ENCODE measurements at places on chromosomes 16 and 17.

- no peak for DNase-seq
Measured at GRCh38 chr16:57708168-57708567, 13.6 kb downstream of the DRC7 start.

- DNase-seq, result no peak
Measured at GRCh38 chr17:29196769-29197515, 16.7 kb upstream of the MYO18A start.

GRCh38 chr17:15341385-15341849 lies at the start of gene TEKT3:
Gene TEKT3, minus strand, starts transcription at chr17:15341597. Its CDS starts 10,012 bp downstream, at chr17:15331585.
- peak; percentile 91 for DNase-seq

- DNase-seq, result no peak
Measured at GRCh38 chr16:69150146-69150865, 17.9 kb downstream of the UTP4 start.

GRCh38 chr16:84986102-84986501 lies 25.2 kb downstream of the ZDHHC7 start:
- DNase-seq, result peak; percentile 44

- no peak for DNase-seq
Measured at GRCh38 chr16:14263011-14263410, 191.9 kb downstream of the MRTFB start.

DNA sequence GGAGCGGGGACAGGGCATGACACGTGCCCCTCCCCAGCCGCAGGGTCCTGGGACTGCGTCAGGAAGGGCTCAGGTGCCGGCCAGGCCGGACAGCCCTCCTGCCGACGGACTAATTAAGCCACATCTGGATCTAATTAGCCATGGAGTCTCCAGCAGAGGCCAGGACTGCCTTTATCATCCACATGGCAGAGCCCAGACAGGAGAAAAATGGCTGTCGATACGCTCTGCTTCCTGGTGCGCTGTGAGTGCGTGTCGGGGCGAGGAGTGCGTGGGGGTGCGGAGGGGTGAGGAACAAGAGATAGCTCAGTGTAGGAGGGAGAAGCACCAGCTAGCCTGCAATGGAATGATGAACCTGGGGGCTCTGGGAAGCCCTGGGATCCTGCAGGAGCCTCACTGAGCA lies 218.8 kb downstream of the IRF8 start:
- no peak for DNase-seq

DNA sequence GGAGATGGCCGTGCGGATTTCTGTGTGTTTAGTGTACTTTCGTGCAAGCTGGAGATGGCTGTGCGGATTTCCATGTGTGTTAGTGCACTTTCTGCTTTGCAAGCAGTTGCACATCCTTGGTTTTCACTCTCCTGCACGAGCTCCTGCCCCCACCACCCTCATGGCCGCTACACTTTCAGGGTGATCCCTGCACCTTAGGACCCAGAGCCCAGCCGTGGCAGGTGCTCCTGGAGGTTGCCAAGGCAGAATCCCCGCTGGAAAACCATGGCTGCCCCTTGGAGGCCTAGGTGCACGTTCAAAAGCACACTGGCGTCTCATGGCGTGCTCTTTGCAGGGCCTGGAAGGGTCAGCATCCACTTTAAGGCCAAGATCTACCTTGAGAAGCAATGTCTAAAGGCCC lies 311.0 kb upstream of the TNRC6C start:
- DNase-seq, result no peak

DNA sequence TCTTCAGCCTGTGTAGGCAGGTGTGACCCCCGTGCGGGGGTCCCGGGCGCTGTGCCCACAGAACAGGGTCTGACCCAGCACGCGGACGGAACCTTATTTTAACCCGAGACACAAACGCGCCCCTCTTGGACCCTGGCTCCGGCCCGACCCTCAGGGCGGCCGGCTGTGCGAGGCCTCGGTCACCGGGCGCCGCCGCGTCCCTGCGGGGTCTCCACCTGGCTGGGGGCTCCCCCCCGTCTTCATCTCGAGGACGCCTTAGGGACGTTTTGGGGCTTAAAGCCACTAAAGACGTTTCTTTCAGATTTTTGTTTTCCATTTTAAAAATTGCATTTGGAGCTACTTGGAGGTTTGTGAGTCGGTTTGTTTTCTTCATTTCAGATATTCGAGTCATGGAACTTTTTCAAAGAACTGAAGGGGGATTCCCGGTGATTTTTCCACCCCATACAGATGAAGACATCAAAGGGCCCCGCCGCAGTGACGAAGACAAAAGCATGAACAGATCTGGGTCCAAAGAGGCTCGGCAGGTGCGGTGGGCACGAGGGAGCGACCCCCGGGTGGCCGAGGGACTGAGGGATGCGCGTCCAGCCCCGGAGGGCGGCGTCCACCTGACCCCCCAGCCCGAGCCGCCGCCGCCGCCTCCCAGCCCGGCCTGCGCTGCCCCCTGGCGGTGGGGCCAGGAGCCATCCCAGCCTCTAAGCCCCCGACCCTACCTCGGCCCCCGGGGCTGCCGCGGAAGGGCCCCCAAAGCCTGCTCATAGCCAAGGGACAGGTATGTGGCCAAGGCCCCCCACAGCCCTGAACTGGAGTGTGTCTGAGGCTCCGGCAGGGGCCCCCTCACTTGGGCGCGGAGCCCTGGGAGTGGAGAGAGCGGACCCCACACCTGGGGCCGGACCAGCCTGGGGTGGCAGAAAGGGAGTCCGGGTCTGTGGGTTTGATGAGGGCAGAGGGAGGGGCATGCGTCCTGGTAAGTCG lies 3.8 kb upstream of the CD7 start:
- peak; percentile 78 for DNase-seq

DNA sequence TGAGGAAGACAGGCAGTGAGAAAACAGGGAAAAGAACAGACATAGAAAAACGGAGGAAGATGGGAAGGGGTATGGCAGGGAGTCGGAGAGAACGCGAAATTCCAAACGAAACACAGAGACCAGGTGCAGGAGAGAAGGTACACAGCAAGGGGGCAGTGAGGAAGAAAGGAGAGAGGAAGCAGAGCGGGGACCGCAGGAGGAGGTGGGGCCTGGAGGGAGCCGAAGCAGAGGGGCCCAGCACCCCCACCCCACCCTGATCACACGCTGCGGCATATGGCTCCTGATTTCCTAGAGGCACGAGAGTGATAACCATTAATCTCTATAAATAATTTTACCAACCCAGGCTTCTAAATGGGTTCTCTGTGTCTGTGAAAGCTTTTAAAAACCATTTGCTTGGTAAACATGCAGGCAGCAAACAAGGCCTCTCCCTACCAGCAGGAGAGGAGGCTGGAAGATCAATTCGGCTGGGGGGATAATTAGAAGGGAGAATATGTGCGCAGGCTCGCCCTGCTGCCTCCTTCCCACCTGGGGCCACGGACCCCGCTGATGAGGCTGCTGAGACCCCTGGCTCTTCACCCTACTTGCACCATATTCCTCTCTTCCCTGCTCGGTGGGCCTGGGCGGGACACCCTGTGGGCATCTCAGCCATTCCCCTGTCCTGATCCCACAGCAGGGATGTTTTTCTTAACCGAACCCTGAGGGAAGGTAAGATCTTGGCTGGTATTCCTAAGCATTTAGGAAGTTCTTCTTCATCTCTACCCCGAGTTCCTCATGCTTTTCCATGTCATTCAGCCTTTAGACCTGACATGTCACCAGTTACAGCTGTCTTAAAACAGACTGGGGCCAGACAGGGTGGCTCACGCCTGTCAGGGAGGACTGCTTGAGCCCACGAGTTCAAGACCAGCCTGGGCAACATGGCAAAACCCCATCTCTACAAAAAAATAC lies 86.7 kb downstream of the TMEM132E start:
- no peak for DNase-seq

GRCh38 chr16:89892635-89893034 lies 19.2 kb downstream of the TCF25 start:
- no peak for DNase-seq

DNA sequence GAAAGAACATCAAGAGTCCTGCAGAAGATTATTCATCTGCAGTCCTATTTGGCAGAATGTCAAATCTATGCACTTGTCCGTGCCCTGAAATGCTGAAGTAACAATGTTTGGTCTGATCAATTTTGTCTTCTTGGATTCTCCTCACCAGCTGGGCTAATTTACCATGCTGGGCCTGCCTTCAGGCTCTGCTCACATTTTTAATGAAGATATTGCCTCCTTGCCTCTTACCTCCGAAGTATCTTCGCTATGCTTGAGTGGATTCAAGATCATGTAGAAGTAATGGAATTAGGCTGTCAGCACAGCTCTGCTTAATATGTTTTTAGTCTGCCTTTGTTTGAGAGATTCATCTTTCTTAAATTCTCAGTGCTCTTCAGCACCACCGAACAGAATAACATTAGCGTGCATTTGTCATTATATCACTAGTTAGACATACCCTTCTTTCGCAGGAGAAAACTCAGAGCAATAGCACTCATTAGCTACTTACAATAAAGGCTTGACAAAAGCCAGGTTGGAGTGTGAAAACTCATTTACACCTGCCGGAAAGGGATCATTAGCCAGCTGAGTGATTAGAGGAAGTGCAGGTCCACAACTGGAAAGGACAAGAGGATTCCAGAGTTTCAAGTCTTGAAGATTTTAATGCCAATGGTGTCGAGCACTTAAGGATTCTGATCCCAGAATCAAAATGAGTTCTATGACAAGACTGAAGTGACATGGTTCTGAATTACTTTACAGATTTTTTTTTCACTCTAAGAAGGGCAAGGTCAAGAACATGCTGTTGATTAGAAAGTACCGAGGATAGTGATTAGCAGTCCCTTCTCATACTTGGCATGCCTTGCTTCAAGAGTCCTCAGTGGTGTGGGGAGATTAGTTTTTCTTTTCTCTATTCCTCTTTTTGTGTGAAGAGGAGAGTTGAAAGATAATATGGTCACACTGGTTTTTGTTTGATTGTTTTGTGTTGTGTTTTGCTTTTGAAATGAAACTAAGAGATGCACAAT lies 405.6 kb upstream of the TOM1L1 start:
- no peak for DNase-seq

GRCh38 chr17:32136856-32137255 lies 5.4 kb upstream of the RHOT1 start:
- DNase-seq, result no peak

DNA sequence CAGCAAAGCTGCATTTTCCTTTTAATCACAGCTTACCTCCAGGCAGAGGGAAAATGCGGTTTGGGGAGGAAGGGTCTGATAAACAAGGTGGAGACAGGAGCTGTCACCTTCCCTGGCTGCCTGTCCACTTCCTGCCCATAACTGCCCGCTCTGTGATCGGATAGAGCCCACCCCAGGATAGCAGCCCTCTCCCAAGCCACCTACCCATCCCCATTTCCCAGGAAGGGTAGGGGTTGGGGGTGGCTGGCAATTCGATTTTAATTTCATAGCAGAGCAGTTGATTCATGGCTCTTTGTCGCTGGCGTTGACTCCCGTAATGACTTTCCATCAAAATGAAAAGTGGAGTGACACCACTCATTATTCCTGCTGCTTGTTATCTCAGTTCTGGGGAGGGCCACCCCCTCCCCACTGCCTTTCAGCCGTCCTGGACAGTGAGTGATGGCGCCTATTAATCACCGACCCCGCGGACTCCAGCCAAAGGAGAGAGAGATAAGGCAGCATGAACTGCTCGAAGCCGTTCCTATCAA lies 11.2 kb downstream of the CDK5RAP3 start:
- DNase-seq, result no peak

DNA sequence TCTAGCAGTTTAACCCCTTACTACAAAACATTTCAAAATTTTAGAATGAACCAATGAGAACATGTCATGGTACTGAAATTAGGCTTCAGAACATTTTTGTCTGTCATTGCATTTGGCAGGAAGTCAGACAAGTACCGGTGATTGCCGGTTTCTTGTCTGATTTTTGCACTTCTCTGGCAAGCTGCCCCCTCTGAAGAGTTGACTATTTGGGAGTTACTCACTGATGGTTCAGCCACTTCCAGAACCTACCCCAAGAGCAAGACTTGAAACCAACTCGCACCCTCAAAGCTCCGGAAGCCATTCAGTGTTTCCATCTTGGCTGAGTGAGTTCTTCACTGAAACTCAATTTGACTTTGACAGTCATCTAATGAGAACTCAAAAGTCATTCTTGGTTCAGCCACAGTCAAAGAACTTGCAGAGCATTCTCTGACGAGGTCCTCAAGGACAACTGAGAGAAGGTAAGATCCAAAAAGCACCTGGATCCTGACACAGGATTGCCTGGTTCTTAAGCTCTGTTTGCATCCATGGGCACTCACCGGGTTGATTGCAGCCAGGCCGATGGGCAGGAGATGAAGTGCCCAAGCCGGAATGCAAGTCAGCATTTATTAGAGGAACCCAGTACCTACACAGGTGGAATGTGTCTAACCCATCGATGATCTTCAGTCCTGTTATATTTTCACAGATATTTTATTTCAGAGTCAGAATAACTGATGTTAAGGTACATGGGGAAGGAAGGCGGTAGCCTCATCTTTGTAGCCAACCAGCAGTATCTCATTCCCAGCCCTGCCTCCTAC lies 93.6 kb downstream of the USP22 start:
- no peak for DNase-seq

DNA sequence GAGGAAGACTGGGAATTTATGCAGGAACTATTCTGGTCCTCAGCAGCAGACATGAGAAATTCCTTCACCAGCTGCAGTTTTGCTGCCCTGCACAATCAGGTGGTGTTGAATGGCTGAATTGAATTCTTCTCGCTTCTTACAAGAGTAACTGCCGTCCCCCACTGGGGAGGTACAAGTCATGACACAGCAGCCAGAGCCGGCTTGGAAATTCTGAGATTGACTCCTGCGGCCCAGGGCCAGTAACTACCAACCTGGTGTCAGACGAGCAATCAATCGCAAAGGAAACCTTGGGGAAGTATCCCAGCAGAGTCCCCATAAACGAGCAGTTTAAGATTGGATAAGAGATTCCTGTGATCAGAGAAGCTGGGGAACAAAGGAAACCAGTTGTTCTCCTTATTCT lies 30.7 kb downstream of the KNOP1 start:
- no peak for DNase-seq

All from right cardiac atrium (tissue), 5 donors.